ENCODE measurements at places on chromosomes 6 and 20.

DNA sequence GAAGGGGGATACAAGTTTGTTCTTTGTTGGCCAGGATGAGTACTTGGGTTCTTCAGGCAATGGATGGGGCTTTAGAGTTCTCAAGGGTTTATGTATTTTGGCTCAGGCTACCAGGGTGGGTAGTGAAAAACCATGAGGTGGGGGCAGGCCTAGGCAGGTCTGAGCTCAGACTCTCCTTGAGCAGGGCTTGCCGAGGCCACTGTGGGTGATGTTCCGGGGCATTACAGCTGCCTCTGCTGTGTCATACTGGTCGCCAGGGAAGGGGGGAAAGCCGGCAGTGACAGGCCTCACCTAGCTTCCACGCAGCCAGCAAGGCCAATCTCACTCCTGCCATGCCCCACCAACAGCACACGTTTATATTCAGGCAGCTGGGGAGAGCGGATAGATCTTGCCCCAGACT lies 79.6 kb downstream of the BCKDHB start:
- no peak for DNase-seq

DNA sequence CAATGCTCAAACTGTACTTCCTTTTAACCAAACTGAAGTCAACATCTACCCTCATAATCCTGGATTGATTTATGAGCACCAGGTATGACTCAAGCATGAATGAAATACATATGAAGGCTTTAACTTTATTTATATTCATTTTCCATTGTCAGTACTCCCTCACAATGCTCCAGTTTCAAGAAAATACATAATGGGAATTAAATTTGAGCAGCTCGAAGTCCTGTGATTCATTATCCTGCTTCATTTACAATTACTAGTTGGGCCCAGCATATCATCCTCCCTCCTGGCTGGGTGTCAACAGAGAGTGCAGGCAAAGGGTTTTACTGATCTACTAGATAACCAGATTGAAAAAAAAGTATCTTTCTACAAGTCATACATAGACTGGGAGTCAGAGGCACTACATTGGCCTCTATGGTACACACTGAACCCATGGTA lies 10.1 kb downstream of the SAMHD1 start:
- no peak for DNase-seq

DNA sequence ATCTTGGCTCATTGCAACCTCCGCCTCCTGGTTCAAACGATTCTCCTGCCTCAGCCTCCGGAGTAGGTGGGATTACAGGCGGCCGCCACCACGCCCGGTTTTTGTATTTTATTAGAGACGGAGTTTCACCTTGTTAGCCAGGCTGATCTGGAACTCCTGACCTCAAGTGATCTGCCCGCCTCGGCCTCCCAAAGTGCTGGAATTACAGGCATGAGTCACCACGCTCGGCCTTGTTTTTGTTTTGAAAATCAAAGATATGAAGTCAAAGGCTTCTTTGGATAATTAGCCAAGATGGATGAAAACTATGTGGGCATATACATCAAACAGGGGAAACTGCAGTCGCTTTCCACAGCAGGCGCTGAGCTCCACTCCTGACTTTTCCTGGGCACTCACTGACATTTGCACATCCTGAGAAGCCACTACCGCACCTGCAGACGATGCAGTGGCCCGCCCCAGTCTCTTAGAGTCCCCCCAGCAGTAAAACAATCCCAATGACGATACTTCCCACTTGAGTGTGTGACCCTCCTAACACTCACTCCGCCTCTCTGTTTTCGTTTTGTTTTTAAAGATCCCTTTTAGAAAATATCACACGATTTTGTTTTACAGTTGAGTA lies 44.1 kb downstream of the GJA1 start:
- peak; percentile 24 for DNase-seq

GRCh38 chr20:63441136-63442099 lies 31.0 kb downstream of the KCNQ2 start:
- DNase-seq: no peak

- peak; percentile 21 for DNase-seq
Observed at GRCh38 chr6:140043762-140044378, 669.4 kb upstream of the CITED2 start.

GRCh38 chr20:61956396-61957342 lies 109.0 kb downstream of the TAF4 start:
- no peak for DNase-seq

- no peak for DNase-seq
Observed at GRCh38 chr6:52305948-52306767, 21.6 kb upstream of the MCM3 start.

GRCh38 chr20:54184904-54185626 lies 11.3 kb upstream of the CYP24A1 start:
- DNase-seq: no peak
